ENCODE measurements at places on chromosomes 4 and X. TPM values are rescaled to one million over a fixed set of nuclear protein-coding genes. Genes with fewer than 3 reads are reported as not detected.
A peak's percentile ranks its signal among the peaks of the same experiment; 100 is the strongest.

STOX2 gene
- 35.1 TPM for total RNA-seq

- no peak for DNase-seq
Measured at GRCh38 chr4:175824076-175824475, 12.0 kb upstream of the GPM6A start.

GSX2 gene
- 3.3 TPM for total RNA-seq

GRCh38 chrX:24371391-24371972 is 11.0 kb downstream of the SUPT20HL1 start:
- DNase-seq: peak; percentile 43

RNF212 gene
- 3.3 TPM for total RNA-seq

DNA sequence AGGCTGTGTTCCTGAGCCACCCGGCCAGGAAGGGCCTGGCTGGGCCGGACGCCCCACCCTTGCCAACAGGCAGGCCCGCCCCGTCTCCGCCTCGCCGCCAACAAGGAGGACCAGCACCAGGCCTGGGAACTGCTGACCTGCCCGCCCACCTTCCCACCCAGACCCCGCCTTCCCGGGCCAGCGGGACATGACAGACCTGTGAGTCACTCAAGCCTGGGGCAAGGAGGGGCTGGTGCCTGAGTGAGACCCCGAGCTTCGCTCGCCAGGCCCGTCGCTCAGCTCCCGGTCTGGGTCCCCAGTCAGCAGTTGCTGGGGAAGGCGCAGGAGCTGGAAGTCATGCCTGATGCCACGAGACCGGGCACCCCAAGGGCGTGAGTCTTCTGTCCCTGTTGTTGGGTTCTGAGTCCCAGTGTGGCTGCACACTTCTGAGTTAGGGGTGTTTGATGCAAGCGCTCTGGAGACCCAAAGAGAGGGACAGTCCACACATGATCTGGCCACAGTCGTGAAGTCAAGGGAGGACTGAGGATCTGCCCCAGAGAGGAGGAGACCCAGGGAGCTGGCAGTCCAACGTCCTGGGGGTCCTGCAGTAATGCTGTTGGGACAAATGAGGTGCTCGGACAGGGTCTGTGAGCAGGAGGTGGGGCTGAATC is at the start of gene DNASE1L1:
Gene DNASE1L1 (minus strand): TSS at position 33 of the 650 bp plus-strand sequence. CDS start 3,686 bp downstream, outside the sequence.
- no peak for DNase-seq

- DNase-seq: no peak
Measured at GRCh38 chr4:56768316-56768715, 53.2 kb downstream of the SPINK2 start.

GRCh38 chr4:159950707-159951106 is 847.8 kb downstream of the RAPGEF2 start:
- no peak for DNase-seq

GRCh38 chr4:86788826-86789225 is 60.4 kb downstream of the SLC10A6 start:
- DNase-seq: no peak

DNA sequence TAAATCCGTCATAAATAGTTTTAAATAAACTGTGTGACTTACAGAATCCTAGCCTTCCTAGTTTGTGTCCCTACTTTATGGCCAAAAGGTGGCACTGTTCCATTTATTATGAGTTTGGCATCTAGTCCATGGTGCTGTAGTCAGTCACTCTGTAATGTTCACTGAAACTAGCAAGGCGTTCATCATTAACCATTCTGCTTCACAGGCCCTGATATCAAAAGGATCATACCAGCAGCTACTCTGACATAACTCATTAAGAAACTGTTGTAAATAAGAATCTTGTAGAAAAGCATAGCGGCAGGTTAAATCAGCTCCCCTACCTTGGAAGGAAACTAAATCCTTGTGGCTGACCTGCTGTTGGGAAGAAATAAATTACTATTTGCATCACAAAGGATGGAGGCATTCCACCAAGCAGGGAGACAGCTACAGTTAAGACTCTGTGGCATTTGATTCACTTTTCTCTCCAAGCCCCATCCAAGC is 919.6 kb upstream of the DIAPH2 start:
- DNase-seq: no peak

DNA sequence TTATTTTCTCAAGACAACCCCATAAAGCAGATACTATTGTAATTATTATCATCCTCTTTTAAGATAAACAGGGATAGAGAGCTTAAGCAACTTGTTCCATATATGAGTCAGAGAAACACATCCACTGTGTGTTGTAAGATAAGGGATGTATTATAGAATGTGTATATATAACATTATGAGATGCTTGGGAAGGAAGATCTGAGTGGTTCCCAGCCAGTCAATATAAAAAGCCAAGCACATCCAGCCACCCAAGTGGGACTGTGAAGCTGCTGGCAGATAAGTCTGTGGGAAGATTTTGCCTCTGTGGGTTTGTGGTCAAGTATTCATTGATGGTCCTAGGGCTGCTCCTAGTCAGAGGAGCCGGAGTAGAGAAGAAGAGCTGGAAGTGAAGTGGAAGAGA is 16.5 kb upstream of the BMPR1B start:
- no peak for DNase-seq

GRCh38 chr4:115671581-115671980 is 558.2 kb upstream of the NDST4 start:
- no peak for DNase-seq

DNA sequence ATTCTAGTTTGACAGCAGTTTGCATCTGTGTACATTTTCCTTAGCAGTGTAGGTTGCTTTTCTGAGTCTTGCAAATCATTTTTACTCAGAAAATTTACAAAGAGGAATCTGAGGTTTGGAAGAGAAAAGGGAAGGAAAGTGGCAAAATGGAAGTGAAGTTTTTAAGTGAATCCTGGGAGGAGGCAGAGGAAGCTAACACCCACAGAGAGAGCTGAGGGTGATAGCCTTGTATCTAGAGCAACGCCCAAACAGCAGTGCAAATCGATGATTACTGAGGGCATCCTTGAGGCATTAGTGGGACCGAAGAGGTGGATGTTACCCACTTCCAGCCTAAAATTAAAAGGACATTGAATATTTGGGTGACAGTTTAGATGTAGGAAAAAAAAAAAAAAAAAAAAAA is 31.8 kb downstream of the KLF3 start:
- DNase-seq: no peak

DNA sequence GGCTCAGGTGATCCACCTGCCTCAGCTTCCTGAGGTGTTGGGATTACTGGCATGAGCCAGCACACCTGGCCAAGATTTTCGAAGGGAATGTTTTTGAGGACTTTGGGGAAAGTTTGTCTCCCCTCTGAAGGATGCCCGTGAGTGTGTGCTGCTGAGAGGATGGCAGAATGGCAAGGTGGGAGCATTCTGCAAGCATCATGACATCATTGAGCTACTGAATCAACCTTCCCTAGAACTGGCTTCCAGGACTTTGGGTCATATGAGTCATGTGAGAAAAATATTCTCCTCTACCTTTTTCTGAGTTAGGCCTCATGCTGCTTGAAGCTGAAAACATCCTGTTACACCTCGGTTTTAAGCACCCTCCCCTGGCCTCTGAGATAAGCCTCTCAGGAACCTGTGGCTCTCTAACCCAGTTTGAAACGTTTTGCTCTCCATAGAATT is 31.0 kb downstream of the TMEM131L start:
- no peak for DNase-seq

- DNase-seq: no peak
Measured at GRCh38 chrX:9182041-9182440, 148.1 kb upstream of the FAM9B start.

EFHC2 gene
- 2.0 TPM for total RNA-seq

INTU gene
- 26.9 TPM for total RNA-seq

ABCG2 gene
- 21.6 TPM for total RNA-seq

S100G gene
- total RNA-seq: not detected

GRCh38 chrX:121337816-121338215 is 290.4 kb downstream of the GLUD2 start:
- no peak for DNase-seq

BMP3 gene
- total RNA-seq: 5.7 TPM

DNA sequence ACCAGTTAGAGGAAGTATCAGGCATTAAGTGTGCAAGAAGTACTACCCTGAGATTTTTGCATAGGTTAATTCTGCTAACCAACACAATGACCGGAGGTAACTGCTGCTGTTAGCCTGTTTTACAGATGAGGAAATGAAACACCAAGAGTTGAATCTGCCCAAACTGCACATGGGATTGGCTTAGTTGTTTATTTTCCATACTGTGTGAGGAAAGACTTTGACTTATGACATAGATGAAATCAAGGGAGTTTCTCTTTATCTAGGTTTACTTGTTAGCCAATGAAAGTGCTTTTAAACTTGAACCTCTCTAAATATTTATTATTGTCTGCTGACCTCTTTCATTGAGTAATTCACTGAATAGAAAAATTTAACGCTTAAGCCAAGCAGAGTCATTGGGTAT is 10.3 kb downstream of the GUCY1B1 start:
- DNase-seq: no peak

TMPRSS11D gene
- not detected for total RNA-seq

NKRF gene
- 15.1 TPM for total RNA-seq

GRCh38 chr4:137558951-137559350 is 26.7 kb upstream of the PCDH18 start:
- no peak for DNase-seq

DNA sequence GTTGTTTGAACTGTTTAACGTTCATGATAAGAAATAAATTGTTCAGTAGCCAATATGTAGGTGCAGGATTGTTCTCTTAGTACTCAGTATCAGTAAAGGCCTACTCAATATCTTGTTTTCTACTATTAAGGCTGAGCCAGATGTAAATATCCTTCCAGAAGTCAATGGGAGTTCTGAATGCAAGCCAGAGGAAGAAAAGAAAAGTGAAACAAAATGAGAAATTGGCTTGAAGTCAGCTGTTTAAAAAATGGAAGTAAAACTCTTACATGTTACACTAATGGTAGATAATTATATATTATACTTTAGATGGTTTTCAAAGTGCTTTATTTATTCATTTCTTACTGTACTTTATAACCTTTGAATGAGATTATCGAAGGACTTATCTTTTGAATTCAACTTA is 1417.9 kb downstream of the ADGRL3 start:
- DNase-seq: no peak

DNA sequence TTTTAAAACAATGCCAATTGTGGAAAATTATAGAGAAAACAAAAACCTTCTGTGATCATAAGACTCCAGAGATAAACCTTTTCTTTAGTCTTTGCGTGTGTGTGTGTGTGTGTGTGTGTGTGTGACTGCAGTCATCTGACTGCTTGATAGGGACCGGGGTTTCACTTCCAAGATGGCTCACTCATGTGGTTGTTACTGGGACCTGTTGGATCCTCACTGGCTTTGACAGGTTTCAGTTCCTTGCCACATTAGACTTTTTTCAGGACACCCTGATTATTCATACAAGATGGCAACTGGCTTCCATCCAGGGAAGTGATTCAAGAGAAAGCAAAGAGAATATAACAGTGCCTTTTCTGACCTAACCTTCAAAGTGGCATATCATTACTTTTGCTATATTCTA is 21.9 kb upstream of the MAD2L1 start:
- DNase-seq: no peak

AREG gene
- total RNA-seq: not detected

DNA sequence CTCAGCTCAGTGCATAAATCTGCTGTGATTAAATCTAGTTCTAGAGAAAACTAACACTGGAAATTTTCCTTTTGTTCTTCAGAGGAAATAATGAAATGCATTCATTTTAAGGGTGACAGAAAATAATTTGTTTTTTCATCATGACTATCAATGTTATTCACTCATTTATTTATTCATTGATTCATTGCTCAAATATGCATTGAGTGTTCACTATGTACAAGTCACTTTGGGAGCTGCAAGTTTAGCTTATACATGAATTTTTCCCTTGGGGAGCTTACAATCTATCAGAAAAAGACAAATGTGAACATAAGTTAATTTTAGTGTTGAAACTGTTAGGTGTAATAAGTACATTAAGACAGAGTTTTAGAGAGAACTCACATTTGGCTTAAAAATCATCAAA is 897.8 kb downstream of the CENPC start:
- DNase-seq: no peak

GRCh38 chrX:152817078-152817764 is 13.3 kb downstream of the CETN2 start:
- DNase-seq: no peak

DNA sequence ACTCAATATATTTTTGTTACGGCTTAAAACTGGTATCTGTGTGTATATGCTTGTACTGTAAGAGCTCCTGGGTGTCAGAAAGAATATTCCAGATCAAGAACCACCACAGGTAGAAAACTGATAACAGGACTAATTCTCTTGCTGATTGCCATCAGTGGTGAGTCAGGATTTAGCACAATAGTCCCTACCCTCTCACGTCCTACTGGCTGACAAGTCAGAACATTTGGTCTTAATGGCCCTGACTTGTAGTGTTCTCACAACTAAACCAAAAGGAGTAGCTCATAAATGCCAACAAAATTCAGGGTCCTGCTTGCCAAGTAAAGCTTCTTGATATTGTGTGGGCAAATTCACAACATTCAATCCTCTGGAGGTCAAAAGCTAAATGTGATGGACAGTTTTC is 105.2 kb upstream of the MAB21L2 start:
- DNase-seq: no peak

GRCh38 chr4:6845027-6845426 is 62.5 kb downstream of the KIAA0232 start:
- no peak for DNase-seq

RAB9B gene
- 48.9 TPM for total RNA-seq

DNA sequence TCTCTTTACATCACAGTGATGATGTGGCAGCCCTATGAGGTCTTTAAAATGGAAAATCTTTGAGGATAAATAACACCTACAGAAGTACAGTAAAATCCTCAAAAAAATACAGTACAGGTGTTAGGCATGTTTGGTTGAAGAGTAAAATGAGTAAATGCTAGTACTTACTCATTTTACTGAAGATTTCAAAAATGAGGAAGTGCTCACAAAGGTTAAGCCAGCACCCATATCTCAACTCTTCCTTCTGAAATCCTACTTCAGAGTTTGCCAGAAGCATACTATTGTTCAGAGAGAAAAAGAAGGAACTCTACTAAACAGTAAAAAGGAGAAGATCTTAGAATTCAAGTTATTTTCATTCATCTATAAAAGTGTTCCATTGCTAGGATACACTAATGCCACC is 130.9 kb downstream of the CBR4 start:
- no peak for DNase-seq
